ENCODE measurements at places on chromosomes 6 and 20. TPM values are rescaled to one million over a fixed set of nuclear protein-coding genes. Genes with fewer than 3 reads are reported as not detected.

The DBNDD2 gene
- total RNA-seq = 12.9 TPM

The LAMA2 gene
- 90.8 TPM for total RNA-seq

The ECT2L gene
- total RNA-seq = 0.06 TPM

The HLA-DOA gene
- 11.0 TPM for total RNA-seq

The CD24 gene
- total RNA-seq = 592 TPM

The SLC16A10 gene
- 37.0 TPM for total RNA-seq

The EDN1 gene
- 7.4 TPM for total RNA-seq

The PRR18 gene
- 0.18 TPM for total RNA-seq

The TMC2 gene
- not detected for total RNA-seq

The CLDN20 gene
- total RNA-seq = 0.29 TPM

The PAK5 gene
- total RNA-seq = 0.06 TPM

The SLC35B2 gene
- total RNA-seq = 46.0 TPM

The OPRM1 gene
- not detected for total RNA-seq

The ADGRG6 gene
- total RNA-seq = 37.0 TPM

The ZNF391 gene
- 6.2 TPM for total RNA-seq

The RSPO3 gene
- total RNA-seq = 10.8 TPM

The RBM38 gene
- total RNA-seq = 73.6 TPM

The BEND3 gene
- 7.6 TPM for total RNA-seq

The RAE1 gene
- total RNA-seq = 37.9 TPM

The PDYN gene
- 0.12 TPM for total RNA-seq

The SLC22A2 gene
- total RNA-seq = 8.6 TPM

The KIF25 gene
- total RNA-seq = 0.18 TPM

The TCP11 gene
- total RNA-seq = 1.5 TPM

The SRSF12 gene
- total RNA-seq = 7.6 TPM

The C20orf173 gene
- total RNA-seq = not detected

The AK9 gene
- total RNA-seq = 8.1 TPM

The HLA-G gene
- not detected for total RNA-seq

The ULBP3 gene
- total RNA-seq = 10.3 TPM

The NOX3 gene
- 2.1 TPM for total RNA-seq

The DEFB132 gene
- 0.18 TPM for total RNA-seq

The WFDC10B gene
- total RNA-seq = not detected

The MUC21 gene
- not detected for total RNA-seq

The BMP6 gene
- total RNA-seq = 8.6 TPM

The SIM1 gene
- total RNA-seq = 34.3 TPM

The TFAP2B gene
- 4.7 TPM for total RNA-seq

The GPX6 gene
- not detected for total RNA-seq

The LY86 gene
- 4.1 TPM for total RNA-seq

The ZNF831 gene
- 0.35 TPM for total RNA-seq

The ULBP2 gene
- total RNA-seq = 2.3 TPM

The VSX1 gene
- total RNA-seq = not detected

The DEFB115 gene
- total RNA-seq = not detected

The OR12D3 gene
- not detected for total RNA-seq

The PLEKHG1 gene
- 47.4 TPM for total RNA-seq

The BTN1A1 gene
- total RNA-seq = not detected

The SEL1L2 gene
- total RNA-seq = not detected

All from metanephros (tissue), 2 donors.